ENCODE measurements at places on chromosomes 12 and 14.
A peak's percentile ranks its signal among the peaks of the same experiment; 100 is the strongest.

- no peak for DNase-seq
These were observed 71.8 kb downstream of the CACNA1C start for GRCh38 chr12:2124466-2125023.

GRCh38 chr12:114669401-114670290, 14.3 kb downstream of the TBX3 start:
- DNase-seq = no peak

- no peak for DNase-seq
These were observed 87.1 kb downstream of the ATP2B1 start for GRCh38 chr12:89621521-89621920.

DNA sequence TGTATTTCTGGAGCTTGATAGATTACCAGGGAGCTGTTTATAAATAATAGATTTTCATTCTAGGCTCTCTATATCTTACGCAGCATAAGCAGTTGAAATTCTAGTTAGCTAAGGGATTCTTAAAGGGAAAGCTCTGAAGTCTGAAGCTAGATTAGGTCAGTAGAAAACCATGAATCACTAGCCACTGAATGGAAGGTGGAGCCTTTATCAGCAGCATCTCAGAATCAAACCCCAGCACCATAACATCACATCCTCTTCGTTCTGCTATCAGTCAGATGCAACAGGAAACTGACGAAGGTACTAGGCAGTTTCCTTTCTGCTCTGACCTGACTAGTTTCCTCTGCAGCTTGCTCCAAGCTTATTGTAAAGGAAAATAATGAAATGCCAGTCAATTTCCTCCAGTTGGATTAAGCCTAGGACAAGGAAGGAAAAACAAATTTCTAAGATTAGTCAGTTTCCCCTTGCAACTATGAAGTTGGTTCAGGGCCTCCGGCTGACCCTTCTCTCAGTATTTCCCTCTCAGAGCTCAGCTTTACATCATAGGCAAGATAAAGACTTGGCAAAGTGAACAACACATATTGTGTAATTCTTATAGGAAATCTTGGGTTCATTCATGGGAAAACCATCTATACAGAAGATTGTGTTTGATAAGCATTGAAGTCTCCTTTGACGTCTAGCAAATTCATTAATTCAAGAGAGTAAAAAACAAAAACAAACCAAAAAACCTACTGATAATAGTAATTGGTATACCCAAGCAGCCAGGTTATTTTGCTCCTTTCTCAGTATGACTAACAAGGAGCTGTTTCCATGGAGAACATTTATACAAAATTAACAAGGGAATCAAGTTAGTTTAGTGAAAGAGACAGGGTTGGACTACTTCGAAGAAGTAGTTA, 43.4 kb upstream of the CFAP54 start:
- DNase-seq = peak; percentile 75

- no peak for DNase-seq
These were observed 4.7 kb upstream of the PLBD1 start for GRCh38 chr12:14572401-14572800.

- DNase-seq = no peak
These were observed 76.3 kb downstream of the MGAT4C start for GRCh38 chr12:86179855-86180254.

DNA sequence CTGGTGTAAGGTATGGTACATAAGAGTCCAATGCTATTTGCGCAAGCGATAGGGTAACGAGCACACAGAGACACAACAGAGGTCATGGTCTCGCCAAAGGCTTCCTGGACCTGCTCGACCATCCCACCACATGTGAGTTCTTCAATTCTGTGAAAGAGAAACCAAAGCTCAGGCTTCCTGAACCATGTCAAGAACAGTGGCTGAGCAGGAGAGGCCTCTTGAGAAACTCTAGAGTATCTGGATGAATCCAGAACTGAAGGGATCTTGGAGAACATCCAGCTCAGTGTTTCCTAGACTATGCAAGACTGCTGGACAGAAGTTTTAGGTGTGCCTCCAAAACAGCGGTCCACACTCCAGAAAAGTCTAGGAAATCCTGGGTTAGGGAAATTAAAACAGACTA, 114.5 kb downstream of the TRAFD1 start:
- no peak for DNase-seq

- DNase-seq = no peak
These were observed 310.2 kb downstream of the CCDC91 start for GRCh38 chr12:28500373-28501024.

DNA sequence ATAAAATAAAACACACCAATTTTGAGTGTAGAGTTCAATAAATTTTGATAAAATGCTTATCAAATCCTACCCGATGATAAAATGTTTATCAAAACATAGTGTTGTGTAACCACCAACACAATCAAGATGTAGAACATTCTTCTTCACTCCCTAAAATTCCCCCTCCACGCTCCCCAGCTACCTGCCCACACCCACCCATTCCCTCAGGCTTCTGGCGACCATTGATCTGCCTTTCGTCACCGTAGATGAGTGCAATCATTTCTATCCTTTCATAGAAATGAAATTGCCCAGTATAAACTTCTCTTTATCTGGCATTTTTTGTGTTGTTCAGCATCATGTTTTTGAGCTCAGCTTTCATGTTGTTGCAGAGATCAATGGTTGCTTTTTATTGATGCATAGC, 90.7 kb upstream of the TBX3 start:
- no peak for DNase-seq

DNA sequence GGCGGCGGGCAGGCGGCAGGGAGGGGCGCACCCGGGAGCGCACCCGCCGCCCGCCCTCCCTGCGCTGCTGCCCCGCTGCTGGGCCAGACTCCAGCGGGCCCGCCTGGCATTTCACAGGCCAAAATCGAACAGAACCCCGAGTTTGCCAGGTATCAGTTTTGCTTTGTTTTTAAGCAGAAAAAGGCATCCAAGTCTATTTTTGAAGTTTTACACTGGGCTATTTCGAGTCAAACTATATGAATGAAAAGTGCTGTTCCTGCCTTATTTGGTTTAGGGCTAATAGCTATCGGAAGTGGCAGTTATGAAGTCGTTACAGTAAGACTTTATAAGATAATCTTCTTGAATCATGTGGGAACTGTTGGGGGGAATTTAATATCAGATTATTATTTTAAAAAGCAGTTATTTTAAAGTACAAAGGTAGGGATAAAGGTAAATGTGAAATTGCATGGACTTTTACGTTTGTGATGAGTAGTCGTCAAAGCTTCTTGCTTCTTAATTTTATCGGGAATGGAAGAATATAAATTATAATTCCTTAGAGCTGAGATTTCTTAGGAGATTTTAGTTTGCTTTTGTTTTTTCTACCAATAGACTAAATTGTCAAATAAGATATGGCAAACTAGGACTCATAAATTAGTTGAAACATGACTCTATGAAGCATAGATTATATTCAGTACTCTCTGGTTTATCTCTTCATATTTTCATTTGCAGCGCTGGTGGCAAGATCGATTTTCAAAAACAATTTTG, 1.1 kb downstream of the MSRB3 start:
- no peak for DNase-seq

- no peak for DNase-seq
These were observed 80.8 kb upstream of the BCL11B start for GRCh38 chr14:99352688-99353280.

DNA sequence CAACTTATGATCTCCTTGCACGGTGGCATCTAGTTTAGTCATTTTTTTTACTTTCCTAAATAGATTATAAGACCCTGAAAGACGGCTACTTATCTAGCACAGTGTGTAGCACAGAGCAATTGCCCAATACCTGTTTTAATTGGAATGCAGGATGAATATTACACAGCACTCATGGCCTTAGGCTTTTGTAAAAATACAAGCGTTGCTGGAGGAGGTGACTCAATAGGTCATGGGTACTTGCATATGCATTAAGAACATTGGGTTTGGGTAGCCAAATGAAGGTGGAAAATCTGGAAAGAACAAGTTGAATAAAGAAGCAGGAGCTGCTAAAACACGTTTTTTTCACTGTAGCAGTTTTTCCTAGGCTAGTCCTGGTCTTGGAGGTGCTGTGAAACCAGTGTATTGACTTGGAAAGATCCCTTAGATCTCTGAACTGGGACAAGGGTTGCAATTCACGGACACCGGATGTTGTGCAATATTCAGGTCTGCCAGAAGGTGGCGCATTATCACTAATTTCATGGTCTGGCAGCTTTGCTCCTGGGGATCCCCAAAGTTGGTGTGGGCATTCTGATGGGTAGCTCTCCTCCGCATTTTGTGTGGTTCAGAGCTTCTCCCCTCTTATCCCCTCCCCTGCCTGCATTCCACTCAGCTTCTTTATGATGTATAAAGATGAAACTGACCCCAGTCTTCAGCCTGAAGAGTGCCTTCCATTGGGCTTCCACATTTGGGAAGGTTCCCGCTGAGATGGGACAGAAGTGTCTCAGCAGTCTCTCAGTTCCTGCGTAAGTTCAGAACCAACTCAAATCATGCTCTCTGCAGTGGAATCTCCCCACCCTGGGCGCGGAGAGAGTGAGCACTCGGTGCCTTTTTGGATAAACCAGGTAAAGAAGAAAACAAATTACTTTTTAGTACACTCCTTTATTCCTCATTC, 278.3 kb downstream of the NRXN3 start:
- peak; percentile 67 for DNase-seq

- DNase-seq = no peak
These were observed 28.7 kb upstream of the PLD4 start for GRCh38 chr14:104895786-104896661.

GRCh38 chr14:20418501-20418909, 5.2 kb upstream of the TEP1 start:
- no peak for DNase-seq

DNA sequence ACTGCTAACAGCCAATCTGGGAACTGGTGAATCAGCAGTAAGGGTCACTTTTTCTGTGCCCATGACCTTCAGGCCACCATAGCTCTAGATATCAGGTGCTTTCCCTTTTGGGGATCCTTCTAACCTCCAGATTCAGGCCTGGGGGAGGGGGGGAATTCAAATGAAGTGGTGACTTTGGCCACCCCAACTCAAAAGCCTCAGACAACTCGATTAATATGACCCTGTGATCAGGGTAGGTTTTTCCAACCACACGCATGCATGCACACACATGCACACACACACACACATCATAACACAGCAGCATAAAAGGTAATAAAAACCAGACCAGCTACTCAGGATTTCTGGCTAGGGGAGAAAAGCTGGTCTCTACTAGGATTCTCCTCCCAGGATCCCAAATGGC, 5.3 kb downstream of the TBX3 start:
- DNase-seq = no peak

DNA sequence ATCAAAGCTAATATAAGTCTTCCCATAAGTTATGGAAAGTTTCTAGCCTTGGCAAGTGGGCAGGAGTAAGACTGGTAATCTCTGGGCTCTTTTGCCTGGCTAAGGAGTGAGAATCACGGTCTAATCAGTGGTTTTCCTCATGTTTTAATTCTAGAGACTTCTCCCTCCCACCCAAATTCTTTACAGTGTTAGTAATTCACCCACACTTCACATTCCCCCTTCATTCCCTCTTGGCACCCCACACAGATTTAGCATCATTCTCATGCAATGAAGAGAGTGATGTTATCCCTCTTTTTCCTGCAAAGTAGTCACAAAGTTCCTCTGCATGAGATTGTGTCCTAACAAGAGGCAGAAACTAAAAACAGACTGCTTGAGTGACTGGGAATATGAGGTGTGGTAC, 28.6 kb upstream of the CACNA2D4 start:
- no peak for DNase-seq

GRCh38 chr14:39050389-39050788, 52.6 kb downstream of the SEC23A start:
- DNase-seq = no peak

DNA sequence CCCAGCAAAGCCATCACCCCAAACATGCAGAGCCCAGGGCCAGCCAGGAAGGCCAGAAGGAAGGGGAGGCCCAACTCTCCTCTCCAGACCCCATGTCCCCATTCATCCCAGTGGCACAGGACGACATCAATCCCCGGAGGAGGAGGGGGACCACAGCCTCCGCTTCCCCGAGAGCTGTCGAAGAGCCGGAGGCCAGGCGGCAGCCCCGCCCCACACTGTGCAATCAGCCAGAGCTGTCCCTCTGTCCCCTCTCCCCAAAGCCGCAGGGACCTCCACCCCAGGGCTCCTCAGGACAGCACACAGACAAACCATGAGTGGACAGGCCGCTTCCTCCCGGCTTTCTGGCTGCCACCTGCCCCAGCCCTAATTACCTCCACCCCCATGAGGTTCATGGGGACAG, 16.8 kb downstream of the RAB35 start:
- DNase-seq = no peak

- no peak for DNase-seq
These were observed 15.6 kb upstream of the DYNC1H1 start for GRCh38 chr14:101948666-101949216.

DNA sequence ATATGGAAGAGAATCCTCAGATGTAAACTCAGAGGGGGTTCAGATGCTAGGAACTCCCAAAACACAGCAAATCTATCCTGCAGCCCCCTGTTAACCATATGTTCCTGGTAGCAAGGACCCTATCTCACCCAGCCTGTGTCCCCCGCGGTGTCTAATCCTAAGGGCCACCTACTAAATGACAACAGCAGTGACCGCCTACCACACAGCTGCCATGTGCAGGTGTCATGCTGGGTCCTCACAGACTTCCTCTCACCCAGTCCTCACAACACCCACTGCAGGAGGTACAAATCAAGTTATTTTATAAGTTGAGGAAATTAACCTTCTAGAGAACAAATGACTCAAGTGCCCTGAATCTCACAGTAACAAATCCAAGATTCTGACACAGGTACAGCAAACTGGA, 73.9 kb downstream of the ITPK1 start:
- DNase-seq = no peak

GRCh38 chr12:89238593-89238992, 113.7 kb downstream of the DUSP6 start:
- DNase-seq = no peak

GRCh38 chr14:32256576-32256975, 53.5 kb upstream of the RNU6-8 start:
- no peak for DNase-seq

- no peak for DNase-seq
These were observed 224.2 kb downstream of the EGLN3 start for GRCh38 chr14:33726685-33727084.

- no peak for DNase-seq
These were observed 3.4 kb upstream of the RPAP3 start for GRCh38 chr12:47709237-47709636.

- no peak for DNase-seq
These were observed 200.2 kb downstream of the ADGRD1 start for GRCh38 chr12:131153956-131154355.

DNA sequence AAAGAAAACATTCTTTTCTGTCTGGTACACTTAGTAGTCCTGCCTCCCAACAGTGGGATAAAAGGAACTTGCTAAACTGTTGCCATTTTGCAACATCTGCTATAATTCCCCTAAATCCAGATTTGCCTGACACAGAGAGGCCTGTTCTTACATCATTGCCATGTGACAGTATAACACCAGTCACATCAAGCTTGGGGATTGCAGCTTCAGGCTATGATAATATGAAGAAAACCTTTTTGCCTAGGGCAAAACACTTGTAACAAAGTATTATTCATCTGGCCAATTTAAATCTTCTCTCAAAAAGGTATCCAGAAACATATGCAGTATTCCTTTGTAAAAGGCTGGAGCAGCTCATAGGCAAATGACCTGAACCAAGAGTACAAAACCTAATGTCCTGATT, 80.9 kb upstream of the OTX2 start:
- DNase-seq = no peak

- no peak for DNase-seq
These were observed 12.1 kb downstream of the NKX2-1 start for GRCh38 chr14:36507847-36508417.

All from stimulated activated effector memory CD8-positive, alpha-beta T cell treated with anti-CD3 and anti-CD28 coated beads, Interleukin-12 subunit alpha, Interleukin-12 subunit beta, amount 100 ng/mL, for 72 hours (primary cell).